ENCODE measurements at places on chromosomes 2 and 18.
A peak's percentile ranks its signal among the peaks of the same experiment; 100 is the strongest.

- DNase-seq, result peak; percentile 82
These were observed 82.9 kb downstream of the DYSF start for GRCh38 chr2:71536226-71536671.

- DNase-seq, result no peak
These were observed 65.8 kb upstream of the IGFBP5 start for GRCh38 chr2:216761133-216761532.

DNA sequence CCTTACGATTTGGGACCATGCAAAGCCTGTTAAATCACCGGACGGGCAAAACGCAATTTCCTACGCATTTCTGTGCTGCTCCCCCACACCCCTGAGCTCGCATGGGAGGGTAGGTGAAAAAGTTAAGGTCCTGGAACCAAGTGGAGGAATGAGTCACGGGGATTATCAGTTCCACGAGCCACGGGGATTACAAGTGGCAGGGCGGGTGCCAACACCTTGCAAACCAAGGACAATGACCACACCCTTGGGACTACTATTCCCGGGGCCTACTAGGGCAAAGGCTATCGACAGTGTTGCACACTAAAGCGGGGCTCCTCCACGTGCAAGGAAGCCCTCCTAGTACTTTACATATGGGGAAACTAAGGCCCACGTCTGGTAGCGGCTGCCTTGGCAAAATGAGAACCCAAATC lies 447 bp downstream of the RETSAT start:
- peak; percentile 36 for DNase-seq

DNA sequence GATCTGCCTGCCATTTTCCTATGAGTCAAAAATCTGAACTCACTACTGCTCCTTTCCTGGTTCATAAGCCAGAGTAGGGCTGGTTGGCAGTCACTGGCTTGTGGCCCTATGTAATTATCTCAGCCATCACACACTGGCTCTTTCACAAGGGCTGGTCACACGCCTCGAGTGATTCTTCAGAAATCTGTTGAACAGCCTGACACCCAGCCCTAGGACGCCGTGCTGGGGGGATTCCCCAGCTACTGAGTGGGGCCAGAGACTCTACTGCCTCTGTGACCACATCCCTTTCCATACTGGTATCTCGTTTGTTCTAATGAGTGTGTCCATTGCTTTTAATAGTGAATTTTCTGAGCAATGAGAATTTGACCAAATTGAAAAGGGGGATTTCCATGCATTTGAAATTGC lies 45.8 kb upstream of the RBM44 start:
- no peak for DNase-seq

DNA sequence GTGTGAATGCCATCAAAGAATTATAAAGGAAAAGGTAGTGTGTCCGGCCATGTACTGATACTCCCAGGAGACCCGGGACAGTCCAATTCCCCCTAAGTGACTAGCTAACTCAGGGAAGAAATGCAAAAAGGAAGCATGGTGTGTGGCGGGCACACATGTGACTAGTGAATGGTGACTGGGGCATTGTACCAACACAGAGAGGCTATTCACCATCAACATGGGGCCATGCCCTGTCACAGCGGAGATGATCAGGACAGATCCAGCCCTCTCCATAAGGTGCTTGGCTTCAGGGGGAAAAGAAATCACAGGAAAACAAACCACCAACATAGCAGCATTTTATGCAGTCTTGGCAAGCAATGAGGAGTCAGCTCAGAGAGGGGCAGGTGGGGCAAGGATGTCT lies 34.3 kb downstream of the FAM168B start:
- DNase-seq, result no peak

- DNase-seq, result no peak
These were observed 102.0 kb upstream of the EFEMP1 start for GRCh38 chr2:56025469-56026193.

DNA sequence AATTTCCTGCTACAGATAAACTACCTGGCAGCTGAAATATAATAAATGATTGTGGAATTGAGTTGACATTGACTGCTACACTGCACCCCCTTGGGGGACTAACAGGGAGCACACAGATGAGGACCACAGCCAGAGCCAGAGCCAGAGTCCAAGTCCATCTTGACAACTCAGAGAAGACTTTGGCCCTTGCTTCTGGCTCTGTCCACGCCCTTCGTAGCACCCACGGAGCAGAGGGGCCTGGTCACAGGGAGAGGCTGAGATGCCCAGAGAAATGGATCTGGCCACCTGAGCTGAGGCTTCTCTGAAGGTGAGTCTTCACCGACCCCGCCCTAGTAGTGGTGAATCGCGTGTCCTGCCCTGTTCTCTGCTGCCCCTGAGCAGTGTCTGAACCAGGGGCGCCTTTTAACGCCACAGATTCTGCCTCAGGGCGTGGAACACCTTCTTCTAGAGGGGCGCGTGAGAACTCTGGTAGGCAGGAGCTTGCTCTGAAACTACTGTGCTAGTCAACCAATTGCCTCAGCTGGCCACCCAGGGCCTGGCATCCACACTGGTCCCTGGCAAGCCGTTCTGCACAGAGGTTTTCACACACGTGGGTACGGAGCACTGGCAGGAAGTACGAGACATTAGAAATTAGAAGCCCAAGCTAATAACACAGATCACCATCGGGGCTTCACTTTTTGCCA lies 35.7 kb upstream of the MAT2A start:
- DNase-seq, result no peak

- DNase-seq, result no peak
These were observed 261.9 kb downstream of the TCF4 start for GRCh38 chr18:55326134-55326533.

GRCh38 chr2:190607014-190607597 lies 41.8 kb upstream of the NAB1 start:
- no peak for DNase-seq

DNA sequence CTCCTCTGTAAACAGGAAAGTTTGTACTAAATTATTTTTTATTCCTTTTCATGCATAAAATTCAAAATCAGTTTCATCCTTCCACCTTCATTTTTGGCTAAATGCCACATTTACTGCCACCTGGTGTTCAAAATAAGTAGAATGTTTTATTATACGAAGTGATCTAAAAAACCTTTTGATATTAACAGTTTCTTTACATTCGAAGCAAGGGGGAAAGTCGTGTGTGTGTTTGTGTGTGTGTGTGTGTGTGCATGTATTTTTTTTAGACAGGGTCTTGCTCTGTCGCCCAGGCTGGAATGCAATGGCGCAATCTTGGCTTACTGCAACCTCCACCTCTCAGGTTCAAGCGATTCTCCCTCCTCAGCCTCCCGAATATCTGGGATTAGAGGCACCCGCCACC lies 9.0 kb upstream of the SCN9A start:
- peak; percentile 45 for DNase-seq

- DNase-seq, result no peak
These were observed 627 bp upstream of the CRACDL start for GRCh38 chr2:98936353-98937351.
